ENCODE measurements at places on chromosomes 5 and 9. TPM values are rescaled to one million over a fixed set of nuclear protein-coding genes. Genes with fewer than 3 reads are reported as not detected.
A peak's percentile ranks its signal among the peaks of the same experiment; 100 is the strongest.

SLCO4C1 gene
- not detected for total RNA-seq

SLC6A19 gene
- not detected for total RNA-seq

IFNA21 gene
- not detected for total RNA-seq

ADAMTS6 gene
- 173 TPM for total RNA-seq

SLC6A3 gene
- total RNA-seq: not detected

- peak; percentile 91 for DNase-seq
Measured at GRCh38 chr5:131814990-131815389, 18.2 kb upstream of the FNIP1 start.

- DNase-seq: peak; percentile 36
Measured at GRCh38 chr5:149110406-149110805, 30.9 kb upstream of the ABLIM3 start.

GRCh38 chr5:5505815-5506214 is 83.3 kb downstream of the ICE1 start:
- DNase-seq: no peak

DNA sequence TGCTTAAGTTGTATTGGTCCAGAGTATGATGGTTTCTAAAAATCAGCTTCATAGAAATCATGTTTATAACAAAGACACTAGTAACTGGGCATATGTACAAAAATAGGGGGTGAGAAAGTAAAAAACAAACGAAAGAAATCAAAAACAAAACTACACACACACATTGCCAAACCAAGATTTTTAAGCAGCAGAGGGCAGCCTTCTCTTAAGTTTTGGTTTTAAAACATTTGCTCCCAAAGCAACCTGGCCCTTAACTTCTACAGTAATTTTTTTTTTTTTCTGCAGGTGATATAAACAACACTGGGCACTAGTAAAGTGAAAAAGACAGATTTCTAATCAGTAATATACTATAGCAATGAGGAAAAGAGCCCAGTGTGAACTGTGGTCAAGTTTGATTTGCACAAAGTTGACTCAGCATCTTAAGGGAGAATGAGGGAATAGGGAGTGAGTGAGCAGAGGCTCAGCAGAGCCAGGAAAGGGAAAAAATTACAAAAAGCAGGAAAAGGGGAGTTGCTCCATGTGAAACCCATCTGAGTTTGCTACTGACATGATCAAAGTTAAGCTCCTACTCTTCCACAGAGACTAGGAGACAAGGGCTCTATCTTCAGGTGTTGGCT is 13.4 kb upstream of the GAPT start:
- DNase-seq: no peak

DNA sequence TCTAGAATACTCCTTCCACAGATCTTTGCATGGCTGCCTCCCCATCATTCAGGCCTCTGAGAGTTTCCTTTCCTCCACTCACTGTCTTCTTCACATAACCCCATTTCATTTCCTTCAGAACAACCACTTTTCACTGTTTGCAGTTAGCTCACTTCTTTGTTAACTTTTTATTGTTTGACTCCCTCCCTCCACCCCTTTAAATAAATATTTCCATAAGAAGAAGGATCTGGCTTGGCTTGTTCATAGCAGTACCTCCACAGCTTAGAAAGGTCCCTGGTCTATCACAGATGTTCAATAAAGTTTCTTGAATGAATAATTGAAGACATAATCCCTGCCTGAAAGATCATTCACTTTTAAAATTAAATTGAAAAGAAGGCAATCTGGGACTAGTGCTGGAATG is 661.6 kb downstream of the ACTL7B start:
- no peak for DNase-seq
